ENCODE measurements at places on chromosomes 16 and 17.

DNA sequence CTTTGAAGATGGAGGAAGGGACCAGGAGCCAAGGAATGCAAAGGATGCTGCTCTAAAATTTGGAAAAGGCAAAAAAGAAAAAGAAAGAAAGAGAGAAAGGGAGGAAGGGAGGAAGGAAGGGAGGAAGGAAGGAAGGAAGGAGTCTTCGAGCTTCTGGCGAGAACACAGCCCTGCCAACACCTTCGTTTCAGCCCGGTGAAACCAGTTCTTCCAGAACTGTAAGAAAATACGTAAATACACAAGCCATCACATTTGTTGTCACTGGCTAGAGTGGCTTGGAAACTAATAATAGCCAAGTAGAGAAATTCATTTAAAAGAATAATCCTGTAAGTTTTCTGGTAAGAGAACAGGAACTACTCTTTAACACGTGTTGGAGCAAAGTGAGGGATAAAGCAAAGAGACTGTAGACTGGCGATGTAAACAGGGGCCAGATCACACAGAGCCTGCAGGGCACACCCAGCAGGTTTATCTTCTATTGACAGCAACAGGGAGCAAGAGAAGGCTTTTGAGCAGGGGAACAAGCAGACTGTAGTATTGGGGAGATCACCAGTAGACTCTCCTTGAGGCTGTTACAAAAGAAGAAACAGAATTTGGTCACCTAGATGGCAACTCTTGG lies 188.7 kb upstream of the MPHOSPH6 start:
- DNase-seq = no peak

DNA sequence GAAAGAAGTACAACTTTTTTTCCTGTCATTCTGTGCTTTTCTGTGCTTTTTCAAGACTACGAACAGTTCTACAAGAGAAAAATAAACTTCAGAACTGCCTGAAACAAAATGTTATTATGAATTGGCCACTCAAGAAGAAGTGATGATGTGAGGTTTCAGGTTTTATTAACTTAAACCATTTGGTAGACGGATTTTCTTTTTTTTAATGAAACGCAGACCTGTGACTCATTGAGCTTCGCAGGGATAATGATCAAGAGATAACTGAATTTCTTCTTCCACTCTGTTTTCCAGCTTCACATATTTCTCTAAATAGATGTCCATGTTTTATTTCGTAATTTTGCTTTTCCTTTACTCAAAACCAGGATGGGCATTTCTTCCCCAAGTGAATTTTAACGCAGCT lies 32.7 kb downstream of the AIPL1 start:
- no peak for DNase-seq

GRCh38 chr17:66448026-66448639 lies 145.7 kb downstream of the PRKCA start:
- DNase-seq = no peak

DNA sequence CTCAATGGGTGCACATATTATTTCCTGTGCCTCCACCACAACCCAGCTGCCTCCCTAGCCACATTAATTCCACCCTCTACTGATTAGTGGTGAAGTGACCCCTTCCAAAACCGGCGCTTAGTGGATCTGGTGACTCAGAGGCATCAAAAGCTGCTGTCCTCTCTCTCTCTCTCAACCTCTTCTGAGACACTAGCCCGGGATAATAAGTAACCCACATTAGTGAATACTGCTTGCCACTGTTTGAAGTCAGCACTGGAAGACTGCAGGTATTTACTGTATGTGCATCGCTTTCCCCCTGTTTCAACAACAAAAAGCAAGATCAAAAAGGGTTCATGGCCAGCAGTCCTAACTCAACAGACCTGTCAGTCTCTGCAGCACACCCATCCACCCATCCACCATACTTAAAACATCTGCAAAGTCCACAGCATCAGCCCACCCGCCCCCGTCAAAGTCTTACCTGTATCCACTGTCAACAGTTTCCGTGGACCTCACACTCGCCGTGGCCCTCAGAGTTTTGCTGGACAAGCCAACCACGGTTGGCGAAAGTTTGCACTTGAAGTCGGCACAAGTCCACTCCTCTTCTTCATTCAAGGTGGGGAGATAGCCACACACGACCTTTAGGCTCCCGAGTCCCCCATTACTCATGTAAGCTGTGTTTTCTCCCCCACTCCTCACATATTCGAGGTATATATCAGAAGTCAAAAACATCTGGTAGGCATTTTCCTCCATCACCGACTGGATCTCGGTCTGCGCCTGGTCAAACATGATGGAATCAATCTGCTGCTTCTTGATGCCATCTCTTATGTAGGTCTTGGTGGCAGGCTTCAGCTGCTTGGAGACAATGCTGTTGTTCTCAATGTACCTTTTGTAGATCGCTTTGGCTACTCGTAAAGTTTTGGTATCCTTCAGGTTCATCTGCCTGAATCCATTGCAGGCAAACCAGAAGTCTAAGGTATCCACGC lies 3.8 kb downstream of the AXIN2 start:
- no peak for DNase-seq

GRCh38 chr17:4319221-4319620 lies 47.3 kb downstream of the UBE2G1 start:
- DNase-seq = no peak

DNA sequence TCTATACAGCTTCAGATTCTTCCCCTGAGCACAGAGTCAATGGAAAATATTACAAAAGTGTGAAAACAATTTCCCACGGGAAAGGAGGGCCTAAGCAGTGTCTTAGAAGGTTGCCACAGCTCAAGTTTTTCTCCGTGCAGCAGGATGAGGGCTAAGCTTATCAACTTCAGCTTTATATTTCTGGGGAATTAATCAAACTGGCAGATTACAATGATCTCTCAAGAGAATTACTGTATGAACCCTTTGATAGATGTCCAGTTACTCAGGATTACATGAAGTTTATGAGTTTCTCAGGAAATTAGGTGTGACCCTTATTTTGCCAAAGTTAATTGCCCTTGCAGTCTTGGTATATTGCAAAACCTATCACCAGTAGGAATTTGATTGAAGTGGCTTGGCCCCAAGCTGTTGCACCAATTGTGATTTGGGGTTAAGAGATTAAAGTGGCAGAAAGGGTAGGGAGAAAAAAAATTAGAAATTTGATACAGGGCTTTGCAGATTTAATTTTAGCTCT lies 298.4 kb downstream of the MAP2K6 start:
- DNase-seq = no peak

DNA sequence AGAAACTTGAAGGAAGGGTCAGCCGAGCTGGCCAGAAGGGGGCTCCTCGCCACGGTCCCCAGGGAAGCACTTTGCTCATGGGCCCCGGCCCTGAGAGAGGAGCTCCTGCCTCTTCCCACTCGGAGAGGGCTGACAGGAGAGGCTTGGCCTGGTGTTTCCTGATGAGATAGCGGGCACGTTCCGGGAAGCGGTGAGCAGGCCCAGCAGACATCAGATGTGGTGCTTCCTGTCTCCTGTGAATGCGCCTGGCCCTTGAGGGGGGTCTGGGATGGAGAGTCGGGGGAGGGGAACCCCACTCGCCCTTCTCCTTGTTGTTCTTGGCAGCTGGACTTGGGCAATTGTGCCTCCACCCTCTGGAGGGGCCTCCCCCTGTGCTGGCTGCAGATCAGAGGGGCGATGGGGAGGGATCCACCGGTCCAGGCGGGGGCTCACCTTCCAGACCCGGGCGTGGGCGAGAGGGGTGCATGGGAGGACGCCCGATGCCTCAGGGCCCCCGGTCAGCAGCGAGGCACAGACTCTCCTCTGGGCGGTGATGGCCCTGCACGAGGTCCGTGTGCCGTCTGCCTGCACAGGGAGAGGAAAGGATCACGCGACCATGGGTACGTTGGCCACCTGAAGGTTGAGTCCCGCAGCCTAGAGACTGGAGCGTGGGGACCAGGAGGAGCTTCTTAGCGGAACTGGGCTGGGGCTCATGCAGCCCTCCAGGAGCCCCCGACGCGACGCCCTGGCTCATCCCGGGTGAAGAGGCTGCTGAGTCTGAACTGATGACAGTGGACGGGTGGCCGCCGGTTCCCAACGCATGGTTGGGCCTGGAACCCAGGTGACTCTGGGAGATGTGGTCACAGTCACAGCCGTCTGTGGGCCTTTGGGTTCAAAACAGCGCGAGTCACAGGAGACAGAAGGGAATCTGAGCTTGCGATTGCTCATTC lies 25.4 kb downstream of the METRNL start:
- no peak for DNase-seq

DNA sequence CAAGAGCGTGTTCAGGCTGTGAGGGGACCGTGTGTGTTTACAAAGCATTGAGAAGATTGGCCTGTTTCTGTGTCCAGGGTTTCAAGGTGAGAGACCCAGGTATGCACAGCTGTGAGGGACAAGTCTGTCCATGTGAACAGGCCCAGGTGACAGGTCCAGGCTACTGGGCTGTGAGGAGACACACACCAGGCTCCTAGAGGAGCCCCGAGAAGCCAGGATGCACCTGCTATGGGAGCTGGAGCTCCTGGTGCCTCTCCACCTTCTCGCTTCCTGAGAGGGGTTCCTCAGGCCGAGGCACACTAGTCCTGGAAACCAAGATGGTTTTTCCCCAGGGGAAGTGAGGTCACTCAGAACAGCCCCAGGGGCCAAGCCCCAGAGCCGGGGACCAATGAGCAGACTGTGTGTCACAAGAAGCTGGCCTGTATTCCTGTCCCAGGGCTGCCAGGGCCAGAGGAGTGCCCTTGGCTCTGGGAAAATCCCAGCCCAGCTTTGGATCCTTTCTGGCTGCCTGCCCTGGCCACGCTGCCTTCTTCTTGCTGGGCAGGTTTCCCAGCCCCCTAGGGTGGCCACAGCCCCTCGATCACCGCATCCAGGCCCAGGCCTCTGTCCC lies 153.4 kb upstream of the PLCG2 start:
- no peak for DNase-seq

- no peak for DNase-seq
Measured at GRCh38 chr16:2970563-2970962, 1.4 kb downstream of the PAQR4 start.

DNA sequence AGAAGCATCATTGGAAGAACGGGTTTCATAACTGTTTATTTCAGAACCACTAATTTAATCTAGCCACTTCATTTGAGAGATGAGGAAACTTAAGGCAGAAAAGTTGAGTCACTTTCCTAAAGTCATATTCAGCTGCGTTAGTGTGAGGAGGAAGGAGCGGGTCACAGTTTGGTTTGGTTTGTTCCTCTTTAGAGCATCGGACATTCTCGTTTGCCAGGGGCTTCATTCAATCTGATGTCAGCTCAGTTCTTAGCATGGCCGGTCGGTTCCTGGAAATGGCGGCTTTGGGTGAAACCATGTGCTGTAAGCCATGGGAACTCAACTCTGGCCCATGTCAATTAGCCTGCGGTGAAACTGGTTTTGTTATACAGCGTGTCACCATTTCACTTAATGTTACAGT lies 186.5 kb downstream of the LGALS9B start:
- DNase-seq = no peak

DNA sequence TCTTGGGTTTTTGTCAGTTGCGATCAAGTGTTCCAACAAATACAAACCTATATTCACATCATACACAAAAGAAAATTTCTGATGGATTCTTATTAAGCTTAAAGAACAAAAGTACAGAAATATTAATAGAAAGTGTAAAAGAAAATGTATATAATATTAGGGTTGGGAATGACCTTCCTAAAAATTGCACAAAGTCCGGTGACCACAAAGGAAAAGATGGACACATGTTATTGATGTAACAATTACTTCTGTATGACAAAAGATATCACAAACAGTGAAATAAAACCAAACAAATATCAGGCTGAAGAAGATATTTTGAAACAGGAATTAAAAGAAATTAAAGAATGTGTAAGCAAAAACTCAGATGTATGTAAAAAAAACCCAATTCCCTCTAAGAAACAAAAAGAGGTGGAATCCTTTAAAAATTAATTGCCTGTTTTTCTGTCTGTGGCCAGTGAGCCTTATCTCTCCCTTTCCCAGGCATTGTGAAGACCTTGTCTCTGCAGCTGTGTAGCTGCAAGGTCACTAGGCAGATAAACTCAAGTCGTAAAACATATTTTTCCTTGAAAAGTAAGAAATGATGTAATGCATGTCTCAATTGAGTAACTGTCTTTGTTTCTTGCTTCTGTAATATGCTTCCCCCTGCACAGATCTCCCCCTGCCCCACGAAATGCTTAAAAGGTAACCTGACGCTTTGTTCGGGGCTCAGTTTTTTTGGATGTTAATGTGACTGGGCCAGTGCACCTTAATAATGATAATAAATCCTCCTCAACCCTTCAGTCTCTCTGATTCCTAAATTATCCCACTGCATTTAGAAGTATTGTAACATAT lies 2.8 kb downstream of the ST6GALNAC1 start:
- peak; percentile 27 for DNase-seq

- DNase-seq = no peak
Measured at GRCh38 chr17:29148257-29148789, 31.9 kb downstream of the MYO18A start.

GRCh38 chr17:57721967-57722703 lies 23.0 kb downstream of the CCDC182 start:
- no peak for DNase-seq

- no peak for DNase-seq
Measured at GRCh38 chr17:27904534-27905446, 11.6 kb upstream of the LYRM9 start.

DNA sequence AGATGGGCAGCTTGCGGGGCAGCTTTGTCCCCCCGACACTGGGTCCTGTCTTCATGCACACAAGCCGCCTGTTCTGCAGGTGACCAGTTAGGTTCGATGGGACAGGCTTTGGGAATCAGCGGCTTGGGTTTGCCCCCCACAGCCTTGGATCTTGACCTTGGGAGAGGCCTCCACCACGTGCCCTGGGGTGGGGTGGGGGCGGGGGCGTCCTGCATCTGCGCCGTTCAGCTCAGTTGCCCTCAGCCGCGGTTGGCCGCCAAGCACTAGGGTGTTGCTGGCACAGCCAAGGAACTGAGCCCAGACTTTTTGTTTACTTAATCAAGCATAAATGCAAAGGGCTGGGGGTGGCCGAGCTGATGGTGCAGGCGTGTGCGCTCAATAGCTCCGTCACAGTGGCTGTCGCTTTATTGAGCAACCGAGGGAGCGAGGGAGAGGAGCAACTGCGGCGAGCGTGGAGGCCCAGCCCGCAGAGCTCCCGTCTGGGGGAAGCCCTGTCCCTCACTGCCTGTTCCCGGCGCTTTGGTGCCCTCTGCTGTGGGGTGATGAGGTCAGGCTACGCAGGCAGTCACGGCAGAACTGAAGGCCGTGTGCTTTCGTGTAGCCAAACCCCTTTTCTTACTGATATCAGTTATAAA lies 33.9 kb downstream of the JPH3 start:
- peak; percentile 92 for DNase-seq

GRCh38 chr17:28031174-28031573 lies 11.3 kb upstream of the NLK start:
- DNase-seq = no peak

- DNase-seq = peak; percentile 77
Measured at GRCh38 chr16:70298988-70299938, at the start of gene DDX19B. Gene DDX19B, plus strand, starts transcription at chr16:70299186. Its CDS starts 112 bp downstream, at chr16:70299298.

DNA sequence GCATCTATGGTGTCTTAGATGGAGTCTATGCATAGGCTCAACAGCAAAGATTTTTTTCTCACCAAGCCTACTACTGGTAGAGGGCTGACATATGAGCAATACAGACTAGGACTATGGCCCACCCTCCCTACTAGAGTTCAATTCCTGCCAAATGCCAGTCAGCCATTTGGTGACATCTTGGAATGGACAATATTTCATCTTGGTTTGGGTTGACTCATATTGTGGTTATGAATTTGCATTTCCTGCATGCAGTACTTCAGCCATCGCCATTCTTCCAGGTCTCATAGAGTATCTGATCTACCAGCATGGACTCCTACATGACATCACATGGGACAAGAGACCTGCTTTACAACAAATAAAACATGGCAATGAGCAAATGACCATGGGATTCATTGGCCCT lies 778.1 kb upstream of the SOX9 start:
- no peak for DNase-seq

Data from BE2C (cell line).